ENCODE measurements at places on chromosomes 3 and 15. TPM values are rescaled to one million over a fixed set of nuclear protein-coding genes. Genes with fewer than 3 reads are reported as not detected.

DNA sequence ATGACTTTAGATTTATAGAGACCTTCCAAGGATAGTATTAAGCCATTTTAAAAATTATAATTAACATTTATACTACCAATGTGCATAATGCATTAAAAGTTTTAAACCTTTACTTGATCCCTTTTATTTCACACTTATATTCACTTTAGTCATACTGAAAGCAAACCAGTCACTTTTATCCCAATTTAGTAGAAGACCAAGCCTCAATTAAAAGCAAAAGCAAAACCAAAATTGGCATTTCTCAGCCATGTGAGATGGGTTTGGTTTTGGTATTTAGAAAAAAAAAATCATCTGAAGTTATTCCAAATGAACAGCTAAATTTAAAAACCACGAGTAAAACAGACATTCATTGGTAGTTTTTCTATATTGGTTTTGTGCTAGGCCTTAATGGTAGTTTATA lies 249.4 kb downstream of the LPP start:
- H3K27ac ChIP-seq = no peak overlapping the region
- DNase-seq = no peak
- H3K27me3 ChIP-seq = no peaks in the 10 kb centered on the region
- no peak overlapping the region for H3K4me3 ChIP-seq

- no peak overlapping the region for H3K27ac ChIP-seq
- H3K4me1 ChIP-seq = peaks cover 5% of the 10 kb centered on the region
- H3K27me3 ChIP-seq = peaks cover 2% of the 10 kb centered on the region
- DNase-seq = peak; percentile 55
Observed at GRCh38 chr15:82680200-82681102, 29.2 kb downstream of the AP3B2 start.

CHAC1 gene
- total RNA-seq = 0.47 TPM

SLC12A1 gene
- 0.05 TPM for total RNA-seq

DNA sequence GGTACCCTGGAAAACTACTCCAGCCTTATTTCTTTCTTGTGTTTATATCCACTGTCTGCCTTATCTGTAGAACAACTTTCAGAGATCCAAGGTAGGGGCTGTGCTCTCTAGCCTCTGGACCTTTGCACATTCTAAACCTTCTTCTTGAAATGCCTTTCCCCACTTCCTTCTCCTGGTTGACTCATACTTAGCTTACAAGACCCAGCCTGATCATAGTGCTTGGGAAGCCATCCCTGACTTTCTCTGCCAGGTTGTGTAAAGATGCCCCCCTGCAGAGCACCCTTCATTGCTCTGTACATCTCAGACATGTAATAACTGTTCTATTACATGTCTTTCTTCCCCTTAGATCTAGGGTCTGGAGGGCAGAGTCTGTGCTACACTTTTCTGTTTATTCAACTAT lies 50.1 kb downstream of the PPM1L start:
- no peak for DNase-seq
- no peaks in the 10 kb centered on the region for H3K36me3 ChIP-seq
- no peak overlapping the region for H3K27ac ChIP-seq
- no peaks in the 10 kb centered on the region for H3K27me3 ChIP-seq
- no peaks in the 10 kb centered on the region for H3K4me1 ChIP-seq
- H3K4me3 ChIP-seq = no peak overlapping the region
